Hypothalamus (tissue), 51 donors: ENCODE measurements at places on chromosomes 4 and X.
A peak's percentile ranks its signal among the peaks of the same experiment; 100 is the strongest.

- DNase-seq = no peak
These were observed 214.6 kb downstream of the FRMPD4 start for GRCh38 chrX:12352922-12353321.

DNA sequence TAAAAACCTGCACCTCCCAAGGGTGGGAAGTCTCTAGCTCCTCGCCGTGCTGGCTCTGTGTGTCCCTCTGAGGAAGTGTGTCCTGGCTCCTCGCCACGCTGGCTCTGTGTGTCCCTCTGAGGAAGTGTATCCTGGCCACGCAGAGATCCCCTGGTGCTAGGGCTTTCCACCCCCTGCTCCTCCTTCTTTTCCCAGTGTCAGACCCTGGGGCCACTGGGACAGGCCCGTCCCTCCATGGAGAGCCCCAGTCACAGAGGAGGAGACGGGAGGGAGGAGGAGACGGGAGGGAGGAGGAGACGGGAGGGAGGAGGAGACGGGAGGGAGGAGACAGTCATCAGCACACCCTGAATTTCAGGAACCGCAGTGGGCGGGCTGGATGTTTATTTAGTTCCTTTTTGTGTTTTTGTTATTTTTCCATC lies 53.8 kb upstream of the HGFAC start:
- peak; percentile 30 for DNase-seq

GRCh38 chr4:10704430-10704810 lies 19.9 kb upstream of the CLNK start:
- DNase-seq = no peak

- DNase-seq = no peak
These were observed 8.8 kb downstream of the RGS12 start for GRCh38 chr4:3301450-3302172.

DNA sequence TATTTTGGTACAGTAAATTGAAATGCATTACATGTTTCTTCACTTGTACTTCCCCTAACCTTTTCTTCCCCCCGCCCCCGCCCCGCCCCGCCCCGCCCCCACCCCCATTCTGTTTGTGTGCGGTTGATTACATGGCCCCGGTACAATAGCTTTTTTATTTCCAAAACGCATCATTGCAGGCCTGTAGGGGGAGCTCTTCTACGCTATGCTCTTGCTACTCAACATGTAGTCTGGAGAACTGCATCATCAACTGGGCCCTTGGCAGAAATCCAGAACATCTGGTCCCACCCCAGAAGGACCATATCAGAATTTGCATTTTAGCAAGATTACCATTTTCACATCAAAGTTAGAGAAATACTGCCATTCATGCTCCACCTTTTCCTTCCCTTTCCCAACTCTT lies 333.3 kb upstream of the DDX53 start:
- peak; percentile 7 for DNase-seq

- no peak for DNase-seq
These were observed 197.4 kb upstream of the TBL1X start for GRCh38 chrX:9267415-9267814.

GRCh38 chr4:123284168-123284567 lies 112.4 kb upstream of the SPRY1 start:
- DNase-seq = no peak

GRCh38 chr4:39054497-39054896 lies 7.5 kb upstream of the KLHL5 start:
- no peak for DNase-seq

DNA sequence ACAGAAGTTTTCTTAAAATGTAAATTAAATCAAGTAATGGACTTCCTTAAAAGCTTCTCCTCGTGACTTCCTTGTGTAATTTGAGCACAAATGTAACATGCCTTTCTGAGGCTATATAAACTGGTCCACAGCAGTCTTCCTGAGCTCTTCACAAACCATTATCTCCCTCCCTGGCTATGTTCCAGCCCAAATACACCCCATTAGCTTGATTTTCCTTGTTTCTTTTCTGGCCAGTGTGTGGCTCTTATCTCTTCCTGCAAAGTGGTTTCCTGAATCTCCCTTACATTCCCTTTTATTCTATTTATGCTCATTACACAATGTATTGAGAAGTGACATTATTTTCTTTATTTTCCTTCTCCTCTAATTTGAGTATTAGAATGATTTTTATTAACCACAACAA lies 1085.3 kb upstream of the PCDH10 start:
- DNase-seq = no peak

GRCh38 chrX:264634-265455 lies 16.3 kb upstream of the PLCXD1 start:
- DNase-seq = no peak

DNA sequence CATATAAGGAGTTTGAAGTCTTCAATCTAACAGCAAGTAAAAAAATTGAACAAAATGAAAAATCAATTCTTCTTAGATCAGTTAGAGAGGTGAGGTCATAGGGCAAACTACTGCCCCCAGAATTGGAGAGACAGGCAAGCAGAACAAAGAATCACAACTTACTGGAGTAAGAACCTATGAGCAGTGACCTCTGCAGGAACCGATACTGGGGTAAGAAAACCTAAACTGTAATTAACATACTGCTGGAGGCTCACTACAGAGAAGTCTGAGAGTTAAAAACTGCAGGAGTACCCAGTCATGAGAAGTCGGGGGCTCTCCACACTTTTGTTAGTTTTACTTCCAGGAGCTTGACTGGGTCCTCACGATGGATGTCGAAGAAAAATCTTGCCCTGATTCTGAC lies 16.0 kb downstream of the CLDN22 start:
- no peak for DNase-seq

- no peak for DNase-seq
These were observed 57.0 kb downstream of the CEP44 start for GRCh38 chr4:174340714-174341113.

DNA sequence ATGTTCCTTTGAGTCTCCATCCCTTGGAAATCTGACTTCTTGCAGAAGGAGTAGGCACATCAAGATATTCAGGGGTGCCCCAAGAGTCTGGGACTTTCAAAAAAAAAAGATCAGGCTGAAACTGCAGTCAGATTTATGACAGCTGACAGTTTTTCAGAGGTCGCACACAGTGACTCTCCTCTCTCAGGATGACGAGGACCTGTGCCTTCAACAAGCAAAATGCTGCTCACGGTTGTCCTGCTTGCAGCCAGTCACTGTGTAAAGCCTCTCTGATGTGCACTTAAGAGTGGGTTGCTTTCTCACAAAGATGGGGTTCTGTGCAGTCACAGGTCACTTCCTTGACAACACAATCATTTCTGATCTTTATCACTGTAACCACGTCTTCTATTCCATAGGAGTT lies 178.2 kb downstream of the PTTG2 start:
- no peak for DNase-seq
